Pancreas (tissue), 10 donors: ENCODE measurements at places on chromosomes 3 and 15.

GRCh38 chr3:43390255-43390588 is 103.9 kb downstream of the SNRK start:
- DNase-seq: no peak

DNA sequence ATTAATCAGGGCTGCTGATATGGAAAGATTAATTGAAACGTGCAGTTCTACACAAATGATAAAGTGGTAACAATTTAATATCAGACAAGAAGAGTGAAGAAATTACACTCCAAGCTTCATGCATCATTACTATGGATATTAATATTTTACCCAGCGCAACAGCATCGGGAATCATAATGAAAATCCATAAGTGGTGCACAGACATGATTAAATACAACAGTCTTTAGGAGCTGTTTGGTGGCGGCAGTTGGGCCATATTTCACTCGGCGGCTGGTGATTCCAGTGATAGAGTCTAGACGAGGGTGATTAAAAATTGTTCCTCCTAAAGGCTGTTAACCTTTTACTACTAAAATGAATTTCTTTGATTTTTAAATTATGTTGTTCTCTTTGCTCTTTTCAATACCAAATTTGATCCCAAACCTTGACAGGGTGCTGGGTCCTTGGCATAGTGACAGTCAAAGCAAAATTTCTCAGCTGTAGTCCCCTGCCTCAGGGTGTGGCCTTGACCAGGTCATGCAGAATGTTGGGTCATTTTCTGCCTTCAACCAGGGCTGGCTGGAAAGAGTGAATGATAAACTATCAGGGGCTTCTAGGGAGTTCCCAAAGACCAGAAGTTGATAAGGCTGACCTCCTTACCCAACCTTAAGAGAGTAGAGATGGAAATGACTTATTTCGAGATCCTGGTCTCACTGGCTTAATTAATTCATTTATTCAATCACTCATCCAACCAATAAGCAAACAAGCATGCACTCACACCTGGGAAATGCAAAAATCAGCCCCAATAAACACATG is 392.0 kb downstream of the IL20RB start:
- no peak for DNase-seq

DNA sequence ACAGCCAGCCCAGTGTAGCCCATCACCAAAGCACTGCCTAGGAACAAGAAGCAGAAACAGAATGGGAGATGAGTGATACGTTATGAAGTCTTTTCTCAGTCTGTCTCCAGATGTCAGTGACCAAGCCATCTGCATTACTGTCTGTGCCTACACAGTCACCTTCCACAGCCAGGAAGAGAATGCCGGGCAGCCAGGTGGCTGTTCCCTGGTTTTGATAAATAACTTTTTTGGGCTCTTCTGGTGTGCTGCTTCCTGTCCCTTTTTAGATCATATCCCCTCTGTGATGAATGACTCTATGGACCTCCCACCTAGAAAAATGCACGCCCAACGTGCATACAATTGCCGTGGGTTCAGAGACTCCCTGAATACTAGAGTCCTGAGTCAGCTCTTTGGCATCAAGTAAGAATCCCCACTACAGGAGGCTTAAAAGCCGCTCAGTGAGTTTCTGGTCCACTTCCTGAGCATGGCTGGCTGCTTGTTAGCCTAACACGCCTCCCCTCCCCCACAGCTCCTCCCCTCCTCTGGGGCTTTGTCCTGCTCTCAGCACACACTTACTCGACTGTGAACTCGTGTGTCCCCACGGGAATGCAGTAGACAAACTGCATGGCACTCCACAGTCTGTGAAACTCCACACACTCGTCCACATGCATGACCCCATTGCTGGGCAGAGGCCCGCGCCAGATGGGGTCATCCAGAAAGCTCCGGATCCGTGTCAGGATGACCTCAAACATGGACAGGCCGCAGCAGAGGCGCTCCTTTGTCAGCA is 34.7 kb downstream of the NIPA2 start:
- DNase-seq: no peak

GRCh38 chr3:172711454-172711795 is 558 bp upstream of the NCEH1 start:
- no peak for DNase-seq

- DNase-seq: no peak
These were observed 296.8 kb upstream of the CHRM5 start for GRCh38 chr15:33671456-33671855.

GRCh38 chr3:171712171-171712938 is 97.9 kb downstream of the PLD1 start:
- no peak for DNase-seq

- DNase-seq: no peak
These were observed 5.0 kb downstream of the NAA50 start for GRCh38 chr3:113741086-113741485.

DNA sequence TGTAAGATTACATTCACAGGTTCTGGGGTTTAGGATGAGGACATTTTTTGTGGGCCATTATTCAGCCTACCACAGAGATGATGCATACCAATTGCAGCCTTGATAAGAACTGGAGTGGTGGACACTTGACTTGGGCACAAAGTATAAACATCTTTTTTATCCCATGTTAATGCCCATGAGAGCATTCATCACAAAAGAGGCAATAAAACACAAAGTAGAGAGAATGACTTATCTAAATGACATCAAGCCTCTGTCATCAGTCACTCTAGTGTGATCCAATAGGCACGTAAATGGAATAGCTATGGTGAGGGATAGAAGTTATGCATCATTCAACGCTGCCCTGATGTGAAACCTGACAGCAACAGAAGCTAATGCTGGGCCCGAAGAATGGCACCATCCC is 25.8 kb downstream of the VEPH1 start:
- DNase-seq: no peak

- DNase-seq: no peak
These were observed 43.3 kb upstream of the SLCO2A1 start for GRCh38 chr3:134072881-134073582.

DNA sequence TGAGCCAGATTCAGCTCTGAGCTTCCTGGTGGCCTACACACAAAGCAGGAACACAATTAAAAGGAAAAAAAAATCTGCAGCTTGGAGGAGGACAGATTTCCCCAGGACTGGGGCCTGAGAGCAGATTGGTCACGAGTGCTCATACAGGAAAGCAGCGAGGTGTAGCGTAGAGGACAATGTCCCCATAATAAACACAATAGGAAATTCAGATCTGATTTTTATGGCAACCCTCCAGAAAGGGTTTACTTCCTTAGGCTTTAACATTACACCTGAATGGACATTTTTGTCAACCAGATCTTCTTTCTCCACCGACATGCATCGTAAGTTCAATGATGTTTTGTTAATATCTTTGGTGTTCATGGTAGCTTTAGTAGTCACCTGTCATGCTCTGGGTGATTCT is 23.3 kb downstream of the SLC6A20 start:
- no peak for DNase-seq

DNA sequence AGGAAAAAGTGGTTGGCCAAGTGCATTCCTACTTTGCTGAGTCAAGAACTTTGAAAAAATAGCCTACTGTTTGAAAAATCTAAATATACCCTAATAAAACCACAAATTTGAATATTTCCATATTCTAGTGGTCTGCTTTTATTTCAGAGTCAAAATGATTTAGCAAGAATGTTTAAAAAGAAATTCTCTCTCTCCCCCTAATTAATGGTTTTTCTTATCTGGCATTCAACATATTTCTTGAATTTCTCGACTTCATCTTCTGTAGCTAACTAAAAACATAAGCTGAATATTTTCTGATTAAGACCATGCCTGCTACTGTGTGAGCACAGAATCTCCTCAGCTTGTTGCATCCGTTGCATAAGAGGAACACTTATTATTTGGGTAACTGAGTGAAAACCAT is 563.5 kb upstream of the TBL1XR1 start:
- no peak for DNase-seq

DNA sequence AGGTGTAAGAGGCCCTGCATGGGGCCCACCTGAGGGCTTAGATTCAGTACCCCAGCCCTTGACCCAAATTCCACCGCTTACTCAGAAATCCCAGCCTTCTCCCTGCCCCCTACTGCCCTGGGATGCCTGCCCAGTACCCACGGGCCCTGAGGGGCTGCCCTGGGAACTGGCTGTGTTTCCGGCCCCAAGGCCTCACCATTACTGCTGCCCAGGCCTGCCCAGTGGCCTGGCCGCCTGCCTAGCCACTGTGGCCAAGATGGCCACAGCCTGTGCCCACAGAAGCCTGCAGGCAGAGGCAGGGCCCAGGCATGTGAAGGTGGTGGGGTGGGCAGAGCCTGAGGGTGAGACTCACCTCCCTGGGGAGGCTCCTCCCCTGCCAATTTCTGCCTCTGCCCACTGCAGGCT is 6.1 kb upstream of the PRKCD start:
- DNase-seq: no peak

DNA sequence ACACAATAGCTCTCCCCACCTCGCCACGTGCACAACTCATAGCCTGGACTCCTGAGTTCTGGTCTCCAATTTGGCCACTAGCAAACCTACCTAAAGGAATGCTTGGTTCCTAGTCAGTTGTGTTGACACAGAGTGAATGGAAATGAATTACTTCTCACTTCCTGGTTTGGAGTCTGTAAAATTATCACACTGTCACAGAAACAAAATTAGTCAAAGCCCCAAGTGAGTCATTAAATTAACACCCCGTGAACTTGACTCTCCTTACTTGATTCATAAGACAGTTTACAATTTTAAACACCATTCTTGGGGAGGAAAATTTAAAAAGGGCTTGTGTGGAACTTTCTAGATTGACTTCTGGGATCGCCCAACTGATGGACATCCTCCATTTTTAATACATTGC is 276.2 kb upstream of the CTNNB1 start:
- no peak for DNase-seq

- DNase-seq: peak; percentile 10
These were observed 7.9 kb downstream of the ACAA1 start for GRCh38 chr3:38129058-38129457.

- DNase-seq: no peak
These were observed 59.6 kb upstream of the SKOR1 start for GRCh38 chr15:67765701-67766100.

- no peak for DNase-seq
These were observed 1.7 kb downstream of the BNC1 start for GRCh38 chr15:83282776-83283137.

GRCh38 chr3:182692695-182693094 is 100.6 kb upstream of the ATP11B start:
- no peak for DNase-seq

- DNase-seq: no peak
These were observed 9.9 kb downstream of the SFMBT1 start for GRCh38 chr3:53035825-53036619.

- DNase-seq: no peak
These were observed 59.1 kb downstream of the CCNL1 start for GRCh38 chr3:157100608-157101396.

DNA sequence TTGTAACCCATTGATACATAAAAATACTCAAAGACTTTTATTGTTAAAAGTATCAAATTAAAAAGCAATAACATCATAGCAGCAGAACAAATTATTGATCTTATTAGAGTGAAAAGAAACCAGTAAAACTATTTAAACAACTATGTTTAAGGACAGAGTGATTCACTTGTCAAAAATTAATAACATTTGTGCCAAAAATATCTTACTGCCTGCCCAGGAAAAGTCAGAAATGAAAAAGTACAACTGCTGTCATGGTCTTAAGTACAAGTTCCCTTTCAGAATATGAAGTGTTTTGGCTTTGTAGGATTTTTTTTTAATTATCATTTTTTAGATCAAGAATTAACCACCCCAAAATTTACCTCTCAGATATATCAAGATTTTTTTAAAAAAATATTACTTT is 3.4 kb downstream of the IFT57 start:
- DNase-seq: no peak

DNA sequence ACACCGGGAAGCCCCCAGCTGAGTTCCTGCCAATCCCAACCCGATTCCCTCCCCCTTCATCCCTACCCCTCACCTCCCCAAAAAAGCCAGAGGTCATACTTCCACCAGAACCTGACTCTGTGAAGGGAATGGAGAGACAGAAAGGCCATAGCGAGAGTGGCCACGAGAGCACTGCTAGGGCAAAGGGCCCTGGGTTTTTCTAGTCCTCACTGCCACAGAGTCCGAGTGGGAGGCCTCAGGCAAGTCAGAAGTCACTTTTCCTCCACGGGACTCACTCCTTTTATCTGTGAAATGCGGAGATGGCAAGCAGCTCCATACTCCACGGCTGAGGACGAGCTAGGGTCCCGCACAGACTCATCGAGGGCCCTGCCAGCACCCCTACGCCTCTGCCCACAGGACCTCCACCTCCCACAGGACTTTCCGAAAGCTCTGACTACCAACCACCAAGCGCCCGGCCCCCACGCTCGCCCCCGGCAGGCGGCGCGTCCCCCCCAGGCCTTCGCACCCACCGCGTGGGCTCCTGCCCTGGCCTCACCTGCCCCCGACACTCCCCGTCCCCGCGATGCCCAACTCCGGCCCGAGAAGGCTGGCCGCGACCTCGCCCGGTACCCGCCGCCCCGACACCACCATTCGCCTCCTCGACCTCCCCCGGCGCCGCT is 792 bp downstream of the ATP13A3 start:
- peak; percentile 33 for DNase-seq

DNA sequence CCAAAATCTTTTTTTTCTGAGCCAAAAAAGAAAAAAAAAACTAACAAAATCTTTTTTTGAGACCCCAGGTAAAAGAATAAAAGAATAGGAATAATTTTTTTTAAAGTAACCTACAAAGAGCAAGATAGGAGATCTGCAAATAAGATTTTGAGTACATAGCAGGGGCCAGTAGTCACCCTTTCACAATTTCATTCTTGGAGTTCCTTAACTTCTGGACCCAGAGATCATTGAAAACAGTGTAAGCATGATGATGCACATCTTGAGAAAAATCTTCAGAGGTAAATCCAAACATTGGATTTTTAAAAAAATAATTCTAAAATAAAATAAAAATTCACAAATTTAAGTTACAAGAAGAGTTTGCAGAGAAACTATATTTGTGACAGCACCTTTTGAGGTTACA is 18.8 kb downstream of the TFRC start:
- DNase-seq: no peak

DNA sequence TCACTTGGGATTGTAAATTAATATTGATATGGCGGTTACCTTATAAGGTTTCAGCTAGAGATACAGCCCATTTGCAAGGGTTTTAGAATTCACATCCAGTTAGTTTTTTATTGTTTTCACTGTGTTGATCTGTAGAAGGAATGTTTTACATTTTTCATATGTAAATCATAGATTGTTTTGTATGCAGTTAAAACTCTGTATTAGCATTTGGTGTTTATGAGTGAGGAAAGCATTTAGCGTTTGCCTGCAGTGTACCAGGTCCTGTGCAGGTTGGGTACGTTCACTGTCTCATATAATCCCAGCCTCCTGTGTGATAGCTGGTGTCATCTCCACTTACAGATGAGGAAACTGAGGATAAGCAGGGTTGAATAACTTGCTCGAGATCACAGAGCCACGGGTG is 23.8 kb downstream of the MAP6D1 start:
- DNase-seq: no peak

GRCh38 chr3:71585887-71586809 is 2.6 kb upstream of the FOXP1 start:
- no peak for DNase-seq

DNA sequence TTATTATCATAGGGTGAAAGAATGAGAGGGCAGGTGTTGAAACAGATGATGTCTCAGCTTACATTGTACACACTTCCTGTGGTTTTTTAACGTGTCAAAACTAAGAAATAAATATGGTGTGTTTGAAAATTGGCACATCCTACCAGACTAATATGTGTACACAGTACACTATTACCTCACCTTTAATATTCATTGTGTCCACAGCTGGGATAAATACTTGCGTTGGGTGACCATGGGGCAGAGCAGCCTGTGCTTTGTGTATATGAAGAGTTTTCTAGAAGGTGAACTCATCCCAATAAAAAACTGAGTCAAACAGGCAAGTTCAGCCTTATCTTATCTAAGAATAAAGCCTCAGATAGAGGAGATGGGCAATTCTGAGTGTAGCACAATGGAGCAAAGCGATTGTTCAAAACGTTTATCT is 17.3 kb downstream of the SUCNR1 start:
- no peak for DNase-seq
